ENCODE measurements at places on chromosomes 2 and 18.

DNA sequence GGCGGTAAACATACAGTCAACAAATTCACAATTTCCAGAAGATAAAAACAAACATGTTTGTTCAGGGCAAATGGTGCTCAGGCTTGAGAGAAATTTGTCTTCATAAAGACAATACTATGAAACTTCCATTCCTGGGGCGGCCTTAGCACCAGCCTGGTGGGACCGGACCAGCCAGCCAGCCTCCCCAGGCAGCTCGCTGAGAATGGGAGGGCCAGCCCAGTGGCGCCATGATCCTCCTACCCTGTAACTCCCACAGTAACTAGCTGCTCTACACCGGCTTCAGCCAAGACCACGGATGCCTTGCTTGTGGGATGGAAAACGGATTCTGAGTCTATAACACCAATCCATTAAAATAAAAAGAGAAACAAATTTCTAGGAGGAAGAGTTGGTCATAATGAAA, 24.2 kb upstream of the FHOD3 start:
- no peak for DNase-seq

GRCh38 chr2:239159476-239159911, 241.3 kb downstream of the HDAC4 start:
- DNase-seq = peak; percentile 8

GRCh38 chr2:105102001-105102400, 64.1 kb downstream of the MRPS9 start:
- no peak for DNase-seq

- no peak for DNase-seq
Observed at GRCh38 chr18:59733421-59733820, 36.2 kb upstream of the CCBE1 start.

- DNase-seq = no peak
Observed at GRCh38 chr18:12862874-12863482, 21.1 kb downstream of the PTPN2 start.

DNA sequence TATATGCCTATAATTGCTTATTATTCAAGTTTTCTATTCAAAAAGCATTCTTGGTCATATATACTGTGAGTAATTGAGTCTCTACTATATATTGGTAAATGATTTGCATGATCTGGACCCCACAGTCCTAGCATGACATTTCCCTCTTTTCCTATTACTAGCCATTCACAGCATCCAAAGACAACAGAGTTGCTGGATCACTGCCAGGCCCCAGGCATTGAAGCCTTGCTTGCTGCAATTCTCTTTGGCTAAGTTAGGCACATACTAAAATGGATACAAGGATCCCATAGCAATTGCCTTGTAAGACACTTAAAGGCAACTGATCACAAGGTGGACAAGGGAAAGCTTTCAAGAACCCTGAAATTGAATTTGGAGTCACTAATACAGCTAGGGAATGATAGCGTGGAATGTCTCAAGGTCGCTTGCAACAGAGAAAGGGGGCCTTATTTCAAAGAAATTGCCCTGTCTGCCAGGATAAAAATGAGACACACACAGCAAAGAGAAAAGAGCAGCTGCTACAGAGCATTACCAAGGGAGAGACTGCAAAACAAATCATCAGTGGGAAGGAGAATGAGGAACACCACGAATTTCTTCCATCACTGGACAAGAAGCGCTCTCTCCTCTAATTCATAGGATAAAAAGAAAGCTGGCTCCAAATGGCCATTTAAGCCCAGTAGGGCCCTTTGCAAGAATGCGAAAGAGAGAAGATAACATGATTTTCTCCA, 77.1 kb upstream of the EPHA4 start:
- no peak for DNase-seq

DNA sequence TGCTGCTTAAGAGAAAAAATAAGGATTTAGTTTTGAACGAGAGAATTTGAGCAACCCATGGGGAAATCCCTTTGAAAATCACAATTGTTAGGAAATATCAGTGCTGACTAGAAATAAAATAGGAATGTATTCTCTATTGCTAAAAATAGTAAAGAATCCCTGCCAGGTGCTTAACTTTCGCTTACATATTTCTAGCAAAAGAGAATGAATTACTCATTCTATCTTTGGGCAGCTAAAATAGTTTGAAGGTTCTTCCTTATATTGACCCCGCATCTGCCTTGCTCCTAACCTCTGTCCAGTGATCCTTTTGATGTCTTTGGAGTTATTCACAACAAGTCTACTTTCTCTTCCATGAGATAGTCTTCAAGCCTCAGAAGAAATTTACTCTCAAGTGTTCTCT, 103.8 kb downstream of the PLCL1 start:
- DNase-seq = no peak

GRCh38 chr18:59787998-59788790, 91.0 kb upstream of the CCBE1 start:
- DNase-seq = no peak

- no peak for DNase-seq
Observed at GRCh38 chr2:232772531-232772930, 3.8 kb downstream of the KCNJ13 start.

GRCh38 chr18:11906176-11906575, 1.9 kb downstream of the MPPE1 start:
- DNase-seq = no peak

DNA sequence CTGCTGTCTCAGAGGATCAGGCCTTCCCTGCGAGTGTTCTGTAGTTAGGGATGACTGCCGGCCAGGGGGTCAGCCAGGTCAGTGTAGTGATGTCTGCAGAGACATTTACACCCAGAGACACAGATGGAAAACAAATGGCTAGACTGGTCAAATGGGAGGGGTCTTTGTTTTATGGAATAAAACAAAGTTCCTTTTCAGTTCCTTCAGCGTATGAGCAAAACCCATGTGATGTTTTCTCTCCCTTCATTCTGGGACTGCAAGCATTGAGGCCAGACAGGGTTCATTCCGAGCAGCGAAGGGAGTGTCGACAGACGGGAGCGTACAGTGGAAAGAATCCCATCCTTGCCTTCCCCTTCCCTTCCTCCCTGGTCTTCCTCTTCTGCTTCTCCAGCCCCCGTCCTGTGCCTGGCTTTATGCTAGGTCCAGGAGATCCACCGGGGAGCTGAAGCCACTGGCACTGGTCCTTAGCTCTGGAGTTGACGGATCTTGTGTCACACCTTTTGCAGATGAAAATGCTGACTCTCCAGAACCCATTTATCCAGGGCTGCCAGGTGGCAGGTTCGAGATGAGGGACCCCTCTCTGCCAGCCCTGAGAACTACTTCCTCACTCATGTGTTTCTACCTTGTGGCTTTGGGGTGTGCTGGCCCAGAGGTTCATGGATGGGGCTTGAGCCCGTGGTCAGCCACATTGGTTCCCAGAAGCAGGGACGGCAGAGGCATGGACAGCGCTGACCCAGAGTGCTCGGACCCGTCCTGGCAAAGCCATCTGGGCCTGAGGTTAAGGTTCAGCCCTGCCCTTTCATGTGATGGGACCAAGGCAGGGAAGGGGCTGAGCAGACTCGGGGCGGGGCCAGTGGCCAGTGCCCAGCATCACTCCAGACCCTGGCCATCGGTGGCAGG, 24.2 kb downstream of the ITGB1BP1 start:
- no peak for DNase-seq

- no peak for DNase-seq
Observed at GRCh38 chr18:32998285-32998684, 225.5 kb upstream of the KLHL14 start.

GRCh38 chr2:23905155-23905554, 21.8 kb downstream of the ATAD2B start:
- DNase-seq = no peak

- DNase-seq = no peak
Observed at GRCh38 chr2:46034535-46034934, 262.7 kb upstream of the EPAS1 start.

DNA sequence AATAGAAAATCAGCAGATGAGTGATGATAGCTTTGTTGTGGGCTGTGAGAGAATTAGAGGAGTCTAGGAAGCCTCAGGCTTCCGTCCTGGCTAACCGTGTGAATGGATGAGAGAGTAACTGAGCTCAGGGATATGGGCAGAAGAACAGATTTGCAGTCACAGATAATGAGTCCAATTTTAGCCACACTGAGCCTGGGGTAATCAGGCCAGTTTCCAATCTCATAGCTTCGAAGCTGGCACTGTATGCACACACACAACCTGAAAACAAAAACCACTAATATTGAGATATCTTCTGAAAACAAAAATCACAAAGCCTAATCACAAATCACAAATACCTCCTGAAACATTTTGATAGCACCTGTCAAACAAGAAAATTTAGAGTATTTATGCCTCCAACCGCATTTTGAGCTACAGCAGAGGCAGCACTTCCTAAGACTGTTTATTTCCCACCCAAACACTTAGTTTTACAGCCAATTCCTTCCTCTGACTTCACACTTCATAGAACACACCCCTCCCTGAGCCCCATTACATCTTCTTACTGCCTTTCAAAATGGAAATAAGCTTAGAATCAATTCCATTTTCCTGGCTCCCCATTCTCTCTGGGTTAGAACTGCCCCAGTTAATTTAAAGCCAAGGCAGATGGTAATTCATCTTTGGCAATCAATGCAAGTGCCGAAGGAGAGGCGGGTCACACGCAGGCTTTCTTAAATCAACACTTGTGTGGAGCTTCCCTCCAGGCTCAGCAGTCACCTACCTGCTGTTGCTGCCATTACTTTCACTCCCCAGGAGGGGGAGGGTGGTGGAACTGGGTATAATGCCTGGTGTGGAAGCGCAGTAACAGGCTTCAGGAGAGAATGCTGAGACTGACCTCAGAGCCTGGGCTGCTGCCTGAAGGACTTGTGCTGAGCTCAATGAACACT, 18.9 kb downstream of the TTR start:
- DNase-seq = no peak

GRCh38 chr18:8357320-8357719, 251.9 kb upstream of the RAB12 start:
- no peak for DNase-seq

DNA sequence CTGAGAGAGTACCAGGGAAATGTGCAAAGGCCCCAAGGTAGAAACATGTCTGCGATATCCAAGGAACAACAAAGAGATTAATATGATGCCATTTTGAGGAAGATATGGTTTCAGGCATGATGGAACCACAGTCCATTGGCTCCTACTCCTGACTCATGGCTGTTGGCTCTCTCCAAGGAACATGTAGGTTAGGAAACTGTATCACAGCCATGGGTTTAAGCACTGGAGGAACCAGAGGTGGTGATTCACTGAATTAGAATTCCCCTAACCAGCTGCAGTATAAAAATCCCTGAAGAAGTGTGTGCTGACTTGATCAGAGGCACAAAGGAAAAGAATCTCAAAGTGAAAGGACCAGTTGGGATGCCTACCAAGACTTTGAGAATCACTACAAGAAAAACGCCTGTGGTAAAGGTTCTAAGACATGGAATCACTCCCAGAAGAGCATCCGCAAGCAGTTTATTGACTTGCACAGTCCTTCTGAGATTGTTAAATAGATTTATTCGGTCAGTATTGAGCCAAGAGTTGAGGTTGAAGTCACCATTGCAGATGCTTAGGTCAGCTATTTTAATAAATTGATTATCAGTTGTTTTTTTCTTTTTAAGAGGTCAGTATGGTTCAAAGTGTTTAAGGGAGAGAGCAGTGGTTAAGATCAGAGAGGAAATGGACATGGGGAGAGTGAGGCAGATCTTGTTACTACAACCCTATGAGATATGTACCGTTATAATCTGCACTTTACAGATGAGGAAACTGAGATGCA, 110.7 kb upstream of the OTX1 start:
- DNase-seq = no peak

- DNase-seq = peak; percentile 45
Observed at GRCh38 chr2:189304360-189304759, 124.8 kb upstream of the COL5A2 start.

- no peak for DNase-seq
Observed at GRCh38 chr2:212173331-212173730, 365.3 kb downstream of the ERBB4 start.

GRCh38 chr2:16215902-16216557, 275.7 kb downstream of the MYCN start:
- DNase-seq = no peak

GRCh38 chr2:101625387-101625786, 72.1 kb upstream of the MAP4K4 start:
- no peak for DNase-seq

DNA sequence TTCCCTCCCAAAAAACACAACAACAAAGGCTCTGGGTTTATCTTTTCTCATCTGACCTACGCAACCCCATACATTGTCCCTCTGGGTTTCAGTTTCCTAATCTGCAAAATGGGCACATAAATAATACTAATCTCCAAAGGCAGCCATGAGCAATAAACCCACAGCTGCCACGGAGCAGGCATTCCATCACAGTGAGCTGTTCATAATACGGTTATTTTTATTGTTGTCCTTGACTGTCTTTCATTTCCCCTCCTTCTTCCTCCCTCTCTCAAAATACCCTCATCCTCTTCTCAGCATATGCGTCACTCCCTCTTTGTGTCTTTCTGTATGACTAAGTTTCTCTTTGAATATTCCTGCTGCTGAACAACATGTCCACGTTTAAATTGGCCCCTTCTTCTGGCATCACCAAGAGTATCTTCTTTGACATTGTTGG, 129.8 kb upstream of the CAB39 start:
- DNase-seq = no peak

- no peak for DNase-seq
Observed at GRCh38 chr2:35454966-35455638, 900.5 kb upstream of the CRIM1 start.

- DNase-seq = no peak
Observed at GRCh38 chr2:144358374-144358964, 161.4 kb downstream of the ZEB2 start.

- no peak for DNase-seq
Observed at GRCh38 chr2:21220930-21221329, 97.2 kb downstream of the TDRD15 start.

GRCh38 chr18:816088-816653, 4.1 kb upstream of the YES1 start:
- no peak for DNase-seq

- no peak for DNase-seq
Observed at GRCh38 chr2:39504790-39505335, 67.8 kb upstream of the MAP4K3 start.

Measured in activated CD8-positive, alpha-beta memory T cell treated with anti-CD3 and anti-CD28 coated beads, Interleukin-2, amount 50 U/mL, for 4 hours (primary cell).